Cortex of kidney (tissue), 1 donor: ENCODE measurements at places on chromosomes 2 and 18.

GRCh38 chr2:25711675-25712354 is 38.4 kb upstream of the DTNB start:
- DNase-seq = no peak

GRCh38 chr18:54783139-54783538 is 45.1 kb upstream of the RAB27B start:
- DNase-seq = no peak

DNA sequence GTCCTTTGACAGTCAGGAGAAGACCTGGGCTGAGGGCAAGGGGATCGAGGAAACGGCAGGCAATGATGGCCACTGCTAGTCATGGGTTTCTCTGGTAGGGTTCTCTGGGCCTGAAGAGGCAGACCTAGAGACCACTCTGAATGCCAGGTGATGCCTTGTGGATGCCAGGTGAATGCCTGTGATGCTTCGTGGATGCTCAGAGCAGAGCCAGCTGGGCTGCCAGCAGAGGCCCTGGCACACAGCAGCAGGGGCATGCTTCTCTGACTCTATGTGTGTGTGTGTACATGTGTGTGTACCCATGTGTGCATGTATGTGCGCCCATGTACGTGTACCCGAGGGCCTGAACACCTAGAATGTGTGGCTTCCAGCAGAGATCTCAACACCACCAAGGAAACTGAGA is 172.0 kb downstream of the TNS1 start:
- no peak for DNase-seq

GRCh38 chr2:64246962-64247361 is 102.7 kb upstream of the PELI1 start:
- DNase-seq = no peak

GRCh38 chr2:112893752-112894151 is 17.2 kb upstream of the IL37 start:
- DNase-seq = no peak

GRCh38 chr2:42114091-42114490 is 55.1 kb upstream of the EML4 start:
- DNase-seq = no peak

GRCh38 chr2:67397143-67397986 is at the start of gene ETAA1:
Gene ETAA1 (plus strand): TSS chr2:67397333. CDS start chr2:67397449, 116 bp downstream.
- DNase-seq = peak; percentile 52

GRCh38 chr18:58758606-58759005 is 87.3 kb downstream of the MALT1 start:
- DNase-seq = no peak

DNA sequence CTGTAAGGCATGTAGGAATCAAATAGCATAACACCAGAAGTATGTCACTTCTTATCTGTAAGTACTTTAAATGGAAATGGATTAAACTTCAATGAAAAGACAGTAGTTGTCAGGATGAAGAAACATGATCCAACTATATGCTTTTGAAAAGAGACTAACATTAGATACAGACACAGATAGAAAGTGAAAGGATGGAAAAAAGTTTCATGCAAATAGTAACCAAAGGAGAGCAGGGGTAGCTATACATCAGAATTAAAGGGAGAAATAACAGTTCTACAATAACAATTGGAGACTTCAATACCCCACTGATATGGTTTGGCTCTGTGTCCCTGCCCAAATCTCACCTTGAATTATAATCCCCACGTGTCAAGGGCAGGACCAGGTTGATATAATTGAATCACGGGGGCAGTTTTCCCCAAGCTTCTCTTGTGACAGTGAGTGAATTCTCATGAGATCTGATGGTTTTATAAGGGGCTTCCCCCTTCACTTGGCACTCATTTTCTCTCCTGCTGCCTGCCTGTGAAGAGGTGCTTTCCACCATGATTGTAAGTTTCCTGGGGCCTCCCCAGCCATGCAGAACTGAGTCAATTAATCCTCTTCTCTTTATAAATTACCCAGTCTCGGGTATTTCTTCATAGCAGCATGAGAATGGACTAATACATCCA is 205.4 kb upstream of the CDH2 start:
- no peak for DNase-seq

- no peak for DNase-seq
These were observed 214.1 kb downstream of the RDH14 start for GRCh38 chr2:18346344-18346743.

DNA sequence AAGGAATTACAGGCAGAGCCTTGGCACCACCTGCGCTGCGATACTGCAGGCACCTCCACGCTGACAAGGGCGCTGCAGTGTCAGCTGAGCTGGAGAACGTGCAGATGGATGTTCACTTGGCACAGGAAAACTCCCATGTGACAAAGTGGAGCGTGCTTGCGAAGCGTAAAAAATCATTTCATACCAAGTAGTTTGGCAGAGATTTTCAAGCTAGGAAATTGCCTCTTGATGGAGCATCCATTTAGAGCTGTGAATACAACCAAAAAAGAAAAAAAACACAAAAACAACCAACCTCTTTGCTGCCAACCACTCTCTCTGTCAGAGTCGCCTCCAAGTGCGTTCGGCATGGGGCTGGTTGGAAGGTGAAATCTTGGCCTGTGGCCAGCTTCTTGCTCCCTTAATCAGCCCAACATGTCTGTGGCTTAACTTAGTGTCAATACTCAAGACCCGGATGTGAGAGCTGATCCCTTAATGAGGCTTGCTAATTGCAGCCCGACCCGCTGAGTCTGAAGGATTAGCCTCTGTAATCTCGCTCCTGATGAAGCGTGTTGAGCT is 38.1 kb downstream of the ACOXL start:
- no peak for DNase-seq
